ENCODE measurements at places on chromosomes 5 and 9.

DNA sequence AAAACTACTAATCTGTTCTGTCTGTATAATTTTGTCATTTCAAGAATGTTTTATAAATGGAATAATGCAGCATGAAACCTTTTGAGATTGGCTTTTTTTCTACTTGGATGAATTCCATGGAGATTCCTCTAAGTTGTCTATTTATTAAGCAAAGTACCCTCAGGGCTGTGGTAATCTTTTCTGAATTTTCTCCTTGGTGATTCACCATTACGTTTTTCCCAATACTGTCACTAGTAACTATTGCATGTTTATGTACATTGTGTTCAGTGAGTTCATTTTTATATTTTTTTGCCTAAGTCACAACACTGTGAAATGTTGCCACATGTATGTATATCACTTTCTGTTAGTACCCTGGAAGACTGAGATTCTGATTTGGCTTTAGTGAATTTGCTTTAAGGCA is 177.0 kb upstream of the GRIN3A start:
- DNase-seq, result no peak

GRCh38 chr5:107451028-107451427 is 219.7 kb downstream of the EFNA5 start:
- DNase-seq, result no peak

DNA sequence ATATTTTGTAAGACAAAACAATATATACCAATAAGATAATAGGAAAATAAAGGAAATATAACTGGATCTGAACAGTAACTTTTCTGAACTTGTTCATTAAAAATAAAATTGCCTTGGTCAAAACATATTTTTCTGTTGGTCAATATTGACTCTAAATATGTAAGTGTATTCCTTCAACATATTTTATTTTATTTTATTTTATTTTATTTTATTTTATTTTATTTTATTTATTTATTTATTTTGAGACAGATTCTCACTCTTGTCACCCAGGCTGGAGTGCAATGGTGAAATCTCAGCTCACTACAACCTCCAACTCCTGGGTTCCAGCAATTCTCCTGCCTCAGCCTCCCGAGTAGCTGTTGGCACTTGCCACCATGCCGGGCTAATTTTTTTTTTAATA is 571.0 kb downstream of the NR2F1-AS1 start:
- DNase-seq, result no peak

GRCh38 chr9:128504485-128505413 is at the start of gene GLE1:
TSS of gene GLE1 (plus strand) at chr9:128504719. CDS start at chr9:128504806, 87 bp downstream.
- DNase-seq, result peak; percentile 79

DNA sequence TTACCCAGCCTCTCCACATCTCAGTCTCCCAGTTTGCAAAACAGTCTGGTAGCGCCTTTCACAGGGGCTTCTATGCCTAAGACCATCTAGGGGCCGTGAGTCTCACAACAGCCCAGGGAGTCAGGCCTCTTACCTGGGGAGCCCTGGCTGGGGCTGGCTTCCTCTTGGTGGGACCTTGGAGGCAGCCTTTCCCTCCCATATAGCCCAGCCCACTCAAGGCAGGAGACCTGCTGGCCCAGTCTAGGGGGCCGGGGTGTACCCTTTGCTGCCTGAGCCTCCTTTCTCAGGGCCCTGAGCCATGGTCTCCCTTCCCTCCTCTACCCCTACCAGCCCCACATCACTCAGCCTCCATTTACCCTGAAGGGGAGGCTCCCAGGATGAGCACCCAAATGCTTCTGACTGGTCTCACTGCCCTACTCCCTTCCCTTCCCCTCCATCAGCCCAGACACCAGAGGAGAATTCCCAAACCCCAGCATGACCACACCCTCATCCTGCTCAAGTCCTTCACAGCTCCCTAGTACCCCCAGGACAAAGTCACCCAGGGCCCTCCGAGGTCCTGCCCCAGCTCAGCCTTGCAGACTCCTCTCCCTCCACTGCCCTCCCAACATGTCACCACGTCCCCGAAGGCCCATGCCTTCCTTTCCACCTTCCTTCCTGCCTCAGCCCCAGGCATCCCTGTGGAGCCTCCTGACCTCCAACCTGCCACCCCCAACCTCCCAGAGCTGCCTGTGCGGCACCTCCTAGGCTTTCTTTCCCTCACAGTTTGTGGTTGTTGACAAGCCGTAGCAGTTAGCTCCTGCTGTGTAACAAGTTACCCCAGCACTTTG is 55.3 kb downstream of the BARX1 start:
- no peak for DNase-seq

DNA sequence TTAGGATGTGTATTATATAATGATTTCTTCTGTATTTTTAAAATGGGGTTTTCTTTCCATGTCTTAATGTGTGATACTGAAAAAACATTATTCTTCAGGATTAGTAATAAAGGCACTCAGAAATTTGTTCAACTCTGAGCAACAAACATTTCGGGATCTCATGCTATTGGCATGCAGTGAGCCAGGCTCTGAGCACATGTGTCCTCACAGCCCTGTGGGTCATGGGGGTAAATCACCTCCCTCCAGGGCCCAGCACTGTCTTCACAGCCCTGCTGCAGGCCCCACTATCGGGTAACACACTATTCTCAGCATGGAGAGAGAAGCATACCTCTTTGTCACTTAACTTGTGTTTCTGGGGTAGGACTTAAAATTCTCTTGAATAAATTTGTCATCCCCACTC is 14.0 kb downstream of the TMEM174 start:
- no peak for DNase-seq

- DNase-seq, result no peak
Measured at GRCh38 chr5:126014676-126015075, 408.5 kb upstream of the GRAMD2B start.

- DNase-seq, result no peak
Measured at GRCh38 chr5:148833122-148833521, 6.7 kb downstream of the ADRB2 start.

DNA sequence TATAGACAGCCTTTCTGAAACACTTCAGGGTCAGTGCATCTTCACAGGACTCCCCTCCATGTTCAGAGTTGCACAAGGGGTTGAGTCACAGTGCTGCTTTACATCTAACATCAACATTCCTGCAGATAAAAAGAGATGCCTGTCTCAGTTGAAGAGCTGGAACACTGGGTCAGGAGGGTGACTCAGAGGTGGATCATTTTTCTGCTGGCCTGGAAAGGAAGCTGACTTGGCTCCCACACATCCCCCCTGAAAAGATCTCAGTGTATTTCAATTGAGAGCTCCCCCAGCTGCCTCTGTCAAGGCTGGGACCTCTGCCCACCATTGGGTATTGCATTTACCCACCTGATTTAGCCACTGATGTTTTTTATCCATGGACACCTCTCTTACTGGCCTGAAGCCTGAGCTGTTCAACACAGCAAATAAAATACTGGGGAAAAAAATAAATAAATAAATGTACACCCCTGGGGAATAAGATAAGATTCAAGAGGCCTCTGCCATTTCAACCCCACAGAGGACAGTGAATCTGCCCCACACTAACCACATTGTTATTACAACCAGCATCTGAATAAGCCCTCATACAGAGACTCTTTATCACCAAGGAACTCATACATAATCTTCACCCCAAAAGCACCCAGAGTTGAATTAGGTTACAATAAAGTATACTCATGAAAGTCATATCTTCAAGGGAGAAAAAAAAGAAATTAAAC is 716.4 kb downstream of the SEMA5A start:
- DNase-seq, result peak; percentile 82

DNA sequence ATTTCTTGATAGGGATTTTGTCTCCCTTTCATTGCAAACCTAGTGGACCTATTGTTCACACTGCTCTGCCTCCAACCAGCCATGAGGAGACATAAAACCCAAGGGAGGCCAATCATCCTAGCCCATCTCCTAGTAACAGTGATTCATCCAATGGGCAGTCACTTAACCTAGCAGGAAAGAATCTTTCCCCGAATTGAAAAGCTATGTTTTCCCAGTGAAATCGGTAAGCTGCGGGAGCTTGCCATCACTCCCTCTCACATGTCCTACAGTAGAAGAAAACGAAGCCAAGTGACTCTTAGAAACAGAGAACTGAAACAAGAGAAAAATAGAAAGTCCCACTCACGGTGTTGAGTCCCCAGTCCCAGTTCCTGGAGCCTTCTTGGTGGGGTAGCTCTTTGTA is 123.3 kb downstream of the SUSD1 start:
- DNase-seq, result no peak

GRCh38 chr9:91208837-91209236 is 152.9 kb downstream of the AUH start:
- no peak for DNase-seq

DNA sequence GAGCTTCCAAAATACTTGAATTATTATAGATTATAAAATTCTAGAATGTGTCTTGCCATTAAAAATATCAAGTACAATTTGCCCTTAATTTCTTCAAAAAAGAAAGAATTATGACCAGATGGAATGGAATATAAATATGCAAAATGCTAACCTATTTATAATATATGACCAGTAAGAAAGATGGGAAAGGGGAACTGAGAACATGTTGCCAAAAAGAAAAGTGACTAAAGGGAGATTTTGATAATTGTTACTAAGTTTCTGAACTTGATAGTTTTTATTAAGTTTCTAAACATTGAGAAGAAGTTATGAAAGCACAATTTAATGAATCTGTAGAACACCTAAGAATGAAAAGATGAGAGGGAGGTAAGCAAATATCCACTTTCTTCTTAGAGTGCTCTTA is 188.4 kb upstream of the NR4A3 start:
- no peak for DNase-seq

Measured in smooth muscle cell of the brain vasculature (primary cell).